ENCODE measurements at places on chromosomes 3 and 15.

- DNase-seq, result no peak
These were observed 105.6 kb upstream of the TGFBR2 start for GRCh38 chr3:30500666-30501399.

- no peak for DNase-seq
These were observed 77.7 kb upstream of the NR2E3 start for GRCh38 chr15:71732636-71733035.

GRCh38 chr3:100113723-100114412 lies 433 bp downstream of the FILIP1L start:
- DNase-seq, result no peak

- no peak for DNase-seq
These were observed 68.0 kb upstream of the HES1 start for GRCh38 chr3:194067949-194068362.

DNA sequence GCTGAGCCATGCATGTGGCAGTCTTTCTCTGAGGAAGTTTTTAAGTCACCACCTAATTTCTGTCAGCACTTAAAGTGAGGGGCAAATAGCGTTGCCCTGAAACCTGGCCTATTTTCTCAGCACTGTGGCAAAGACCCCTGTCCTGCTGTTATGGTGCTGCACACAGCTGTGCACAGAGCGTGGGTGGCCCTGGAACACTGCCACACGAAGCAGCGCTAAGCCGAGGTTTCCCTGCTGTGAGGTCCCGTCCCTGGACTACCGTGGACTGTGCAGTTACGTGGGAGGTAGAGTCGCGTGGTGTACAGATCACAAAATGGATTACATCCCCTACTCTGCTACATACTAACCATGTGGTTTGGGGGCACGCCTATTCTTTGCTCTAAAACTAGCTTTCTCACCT lies 101.6 kb upstream of the NR2E3 start:
- no peak for DNase-seq

DNA sequence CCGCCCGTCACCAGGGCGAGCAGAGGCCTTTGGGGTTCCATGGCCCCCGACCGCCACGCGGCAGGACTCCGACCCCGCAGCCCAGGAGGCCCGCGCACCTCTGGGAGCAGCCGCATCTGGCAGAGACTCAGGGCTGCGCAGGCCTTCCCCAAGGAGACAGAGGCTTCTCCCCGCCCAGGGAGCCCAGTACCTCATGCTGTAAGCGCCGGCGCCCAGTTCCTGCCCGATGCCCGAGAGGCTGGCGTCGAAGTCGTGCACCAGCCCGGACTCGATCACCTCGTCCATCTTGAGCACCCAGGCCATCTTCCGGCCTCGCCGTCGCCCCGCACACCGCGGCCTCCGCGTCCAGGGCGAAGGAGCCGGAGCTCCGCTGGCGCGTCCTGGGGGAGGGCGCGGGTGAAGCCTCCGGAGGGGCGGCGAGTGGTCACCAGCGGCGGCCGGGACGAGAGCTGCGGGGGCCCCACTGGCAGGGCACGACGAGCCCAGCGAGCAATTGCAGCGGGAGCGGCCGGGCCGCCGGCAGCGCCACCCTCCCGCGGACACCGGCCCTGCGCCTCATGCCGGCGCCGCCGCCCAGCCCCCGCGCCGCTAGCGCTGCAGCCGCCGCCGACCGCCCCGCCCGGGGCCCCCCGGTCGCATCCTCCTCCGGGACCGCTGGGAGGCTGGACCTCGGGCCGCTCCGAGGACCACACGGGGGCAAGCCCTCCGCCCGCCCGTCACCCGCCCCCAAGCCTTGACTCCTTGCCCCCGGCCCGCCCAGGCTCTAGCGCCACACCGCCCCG lies 468 bp downstream of the UBP1 start:
- DNase-seq, result peak; percentile 52

DNA sequence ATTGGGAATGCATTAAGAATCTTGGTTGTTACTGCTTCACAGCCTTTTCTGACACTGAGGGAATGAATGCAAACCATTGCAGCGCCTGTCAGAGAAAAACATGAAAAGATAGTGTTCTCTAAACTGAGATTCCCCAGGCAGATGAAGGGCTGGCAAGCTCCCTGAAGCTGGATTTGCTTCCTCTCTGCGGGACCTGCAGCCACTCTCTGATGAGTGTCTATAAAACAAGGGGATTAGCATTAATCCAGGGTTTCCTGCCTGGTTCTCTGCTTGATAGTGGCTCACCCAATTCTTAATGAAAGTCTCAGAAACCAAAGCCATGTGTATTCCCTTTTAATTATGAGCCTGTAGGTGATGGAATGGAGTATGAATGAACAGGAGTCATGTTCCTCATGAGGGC lies 344.3 kb upstream of the UMPS start:
- no peak for DNase-seq

DNA sequence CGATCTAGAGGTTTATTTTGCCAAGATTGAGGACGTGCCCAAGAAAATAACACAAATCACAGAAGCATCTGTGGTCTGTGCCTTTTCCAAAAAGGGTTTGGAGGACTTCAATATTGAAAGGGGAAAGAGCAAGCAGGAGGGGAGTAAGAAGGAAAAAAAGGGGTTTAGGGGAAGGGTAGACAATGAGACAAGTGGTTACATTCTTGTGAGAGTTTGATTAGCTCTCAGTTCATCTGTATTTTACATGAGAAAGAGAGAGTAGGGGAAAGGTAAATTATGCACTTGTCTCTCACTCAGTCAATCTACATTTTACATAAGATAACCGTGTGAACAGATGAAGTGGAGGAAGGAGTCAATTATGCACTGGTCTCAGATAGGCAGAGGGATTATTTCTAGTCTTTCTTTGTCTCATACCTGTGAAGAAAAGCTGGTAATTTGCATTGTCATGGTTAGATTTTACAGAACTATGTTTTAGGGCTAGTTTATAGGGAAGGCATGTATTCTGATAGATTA lies 931.3 kb downstream of the CADM2 start:
- DNase-seq, result no peak

DNA sequence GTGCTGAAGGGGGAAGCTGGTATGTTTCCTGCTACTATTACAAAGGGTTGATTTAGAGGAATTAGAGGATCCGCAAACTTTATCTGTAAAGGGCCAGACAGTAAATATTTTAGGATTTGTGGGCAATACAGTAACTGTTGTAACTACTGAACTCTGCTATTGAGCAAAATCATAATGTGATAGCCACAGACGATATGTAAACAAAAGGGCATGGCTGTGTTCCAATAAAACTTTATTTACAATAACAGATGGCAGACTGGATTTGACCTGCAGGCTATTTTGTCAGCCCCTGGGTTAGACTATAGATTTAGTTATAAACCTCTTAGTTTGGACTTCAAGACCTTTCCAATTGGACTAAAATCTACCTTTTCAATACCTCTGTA lies 27.8 kb upstream of the KCNMB2 start:
- DNase-seq, result no peak

- DNase-seq, result no peak
These were observed 59.6 kb downstream of the UBE2E2 start for GRCh38 chr3:23262766-23263165.

GRCh38 chr3:113533534-113533892 lies 1.2 kb downstream of the SIDT1 start:
- DNase-seq, result no peak

DNA sequence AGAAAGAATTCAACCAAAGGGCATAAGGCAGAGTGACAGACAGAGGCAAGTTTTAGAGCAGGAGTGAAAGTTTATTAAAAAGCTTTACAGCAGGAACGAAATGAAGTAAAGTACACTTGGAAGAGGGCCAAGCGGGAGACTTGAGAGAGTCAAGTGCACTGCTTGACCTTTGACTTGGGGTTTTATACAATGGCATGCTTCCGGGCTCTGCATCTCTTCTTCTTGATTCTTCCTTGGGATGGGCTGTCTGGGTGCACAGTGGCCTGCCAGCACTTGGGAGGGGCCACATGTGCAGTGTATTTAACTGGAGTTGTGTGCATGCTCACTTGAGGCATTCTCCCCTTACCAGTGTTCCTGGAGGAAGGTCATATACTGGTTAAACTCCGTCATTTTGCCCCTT lies 30.4 kb upstream of the KLHL25 start:
- DNase-seq, result no peak

DNA sequence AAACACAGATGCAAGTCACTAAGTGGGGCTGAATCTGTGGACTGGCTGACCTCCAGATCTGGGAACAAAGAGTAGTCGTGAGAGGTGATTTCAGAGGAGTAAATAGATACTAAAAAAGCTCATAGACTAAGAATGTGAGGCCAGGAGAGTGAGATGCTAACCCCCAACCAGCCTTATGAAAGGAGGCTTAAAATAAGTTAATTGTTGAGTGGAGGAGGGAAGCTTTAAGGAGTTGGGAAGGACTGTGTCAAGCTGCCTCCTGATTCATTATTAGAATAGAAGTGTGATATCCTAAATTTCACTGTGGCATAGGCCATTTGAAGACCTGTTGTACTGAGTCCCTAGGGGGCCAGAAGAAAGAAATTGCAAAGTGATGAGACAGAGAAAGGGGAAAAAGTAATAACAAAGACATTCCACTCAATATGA lies 107.6 kb downstream of the RBPMS2 start:
- peak; percentile 11 for DNase-seq

- DNase-seq, result no peak
These were observed 36.7 kb downstream of the SLC28A1 start for GRCh38 chr15:84921121-84921520.

DNA sequence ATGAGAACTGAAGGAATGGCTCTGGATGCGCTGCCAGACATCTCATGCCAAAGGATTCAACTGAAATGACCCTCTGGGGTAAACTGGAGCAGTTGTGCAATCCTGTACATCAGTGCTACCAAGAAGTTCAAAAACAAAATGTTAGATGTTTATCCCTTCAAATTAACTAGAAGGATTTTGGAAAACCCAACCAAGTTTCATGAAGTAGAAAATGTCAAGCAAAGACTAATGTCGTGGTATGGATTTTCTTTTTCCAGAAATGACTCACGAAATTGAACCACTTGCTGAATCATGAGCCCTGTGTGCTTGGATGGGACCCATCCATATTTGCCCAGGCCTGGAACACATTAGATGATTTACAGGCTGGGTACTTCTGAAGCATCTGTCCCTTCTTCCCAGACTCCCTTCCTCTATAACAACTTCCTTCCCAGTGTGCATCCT lies 101.6 kb downstream of the LRTM1 start:
- DNase-seq, result no peak

DNA sequence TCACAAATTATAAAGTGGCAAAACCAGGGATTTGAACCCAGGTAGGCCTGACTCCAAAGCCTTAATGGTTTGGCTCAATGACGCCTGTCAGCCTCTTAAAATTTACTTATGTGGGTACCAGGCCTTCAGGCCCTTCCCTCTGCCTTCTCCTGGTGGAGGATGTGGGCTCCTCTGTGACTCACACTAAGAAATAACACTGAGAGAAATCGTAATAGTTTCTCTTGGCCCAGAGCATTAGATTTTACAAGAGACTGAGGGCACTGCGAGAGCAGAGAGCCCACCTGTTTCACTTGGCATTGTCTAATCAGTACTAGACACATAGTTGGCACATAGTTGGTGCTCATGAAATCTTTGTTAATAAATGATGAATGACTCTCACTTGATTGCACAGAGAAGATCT lies 505.2 kb downstream of the SHQ1 start:
- DNase-seq, result no peak

- DNase-seq, result no peak
These were observed 209.7 kb upstream of the DCBLD2 start for GRCh38 chr3:99111235-99111634.

- DNase-seq, result peak; percentile 83
These were observed 16.0 kb downstream of the TNK2 start for GRCh38 chr3:195892105-195893043.

All from thyroid gland (tissue), 4 donors.